ENCODE measurements at places on chromosomes 6 and 20.

DNA sequence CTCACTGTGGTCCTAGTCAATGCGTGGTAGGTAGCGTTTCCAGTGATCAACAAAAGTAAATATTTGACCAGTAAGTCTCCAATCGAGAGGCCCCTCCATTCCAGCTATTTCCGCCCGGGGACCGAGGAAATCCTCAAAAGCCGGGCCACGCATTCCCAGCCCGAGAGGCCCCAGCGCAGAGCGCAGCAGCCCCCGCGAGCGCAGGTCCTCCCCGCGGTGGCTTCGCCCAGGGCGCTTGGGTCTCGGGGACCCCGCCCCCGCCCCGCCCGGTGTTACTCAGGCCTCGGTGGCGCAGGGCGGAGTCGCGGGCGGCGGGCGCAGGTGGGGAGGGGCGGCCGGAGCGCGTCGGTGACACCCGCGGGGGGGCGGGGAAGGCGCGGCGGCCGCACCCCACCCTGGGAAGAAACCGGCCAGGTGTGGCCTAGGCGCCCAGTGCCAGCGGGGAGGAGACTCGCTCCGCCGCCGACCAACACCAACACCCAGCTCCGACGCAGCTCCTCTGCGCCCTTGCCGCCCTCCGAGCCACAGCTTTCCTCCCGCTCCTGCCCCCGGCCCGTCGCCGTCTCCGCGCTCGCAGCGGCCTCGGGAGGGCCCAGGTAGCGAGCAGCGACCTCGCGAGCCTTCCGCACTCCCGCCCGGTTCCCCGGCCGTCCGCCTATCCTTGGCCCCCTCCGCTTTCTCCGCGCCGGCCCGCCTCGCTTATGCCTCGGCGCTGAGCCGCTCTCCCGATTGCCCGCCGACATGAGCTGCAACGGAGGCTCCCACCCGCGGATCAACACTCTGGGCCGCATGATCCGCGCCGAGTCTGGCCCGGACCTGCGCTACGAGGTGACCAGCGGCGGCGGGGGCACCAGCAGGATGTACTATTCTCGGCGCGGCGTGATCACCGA lies at the start of gene DSP:
TSS of gene DSP (plus strand) at position 497 of the 890 bp plus-strand sequence. CDS start at position 742, 245 bp downstream.
- DNase-seq: no peak

GRCh38 chr6:24584382-24584720 lies 61.6 kb downstream of the KIAA0319 start:
- DNase-seq: no peak

DNA sequence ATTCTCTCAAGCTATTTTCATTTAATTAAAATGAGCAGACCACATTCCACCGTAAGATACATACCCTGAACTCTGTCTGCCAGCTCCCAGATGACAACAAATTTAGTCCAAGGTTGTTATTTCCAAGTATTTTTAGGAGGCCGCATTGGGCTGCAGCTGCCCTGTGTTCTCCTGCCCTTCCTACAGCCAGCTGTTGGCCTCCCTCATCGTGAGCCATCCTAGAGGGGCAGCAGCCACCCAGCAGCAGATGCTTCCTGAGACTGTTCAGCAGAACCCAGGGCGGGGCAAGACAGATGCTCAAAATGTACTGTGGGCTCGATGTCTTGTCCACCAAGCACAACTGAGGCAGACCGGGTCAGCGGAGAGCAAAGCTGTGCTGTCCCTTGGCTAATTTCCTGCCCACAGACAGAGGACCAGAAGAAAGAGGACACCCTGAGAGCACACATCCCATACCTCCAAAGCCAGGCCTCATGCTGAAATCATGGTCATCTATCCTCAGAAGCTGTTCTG lies 16.4 kb downstream of the GABRR1 start:
- no peak for DNase-seq

DNA sequence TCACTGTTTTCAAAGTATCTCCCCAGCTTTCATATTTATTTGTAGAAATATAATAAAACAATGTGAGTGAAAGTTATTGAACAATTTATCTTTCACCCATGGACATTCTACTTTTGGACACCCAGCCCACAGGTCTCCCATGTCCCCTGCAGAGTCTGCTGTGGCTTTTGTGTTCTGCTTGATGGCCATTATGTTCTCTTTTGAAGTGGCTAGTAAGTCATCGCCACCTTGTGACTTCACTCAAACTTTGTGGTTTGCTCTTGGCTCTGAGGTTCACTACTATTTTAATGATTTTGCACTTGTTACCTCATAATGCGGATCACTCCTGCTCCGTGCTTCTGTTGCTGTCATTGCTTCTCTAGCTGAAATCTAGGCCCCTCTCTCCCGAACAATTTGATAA lies 10.2 kb upstream of the DEFB113 start:
- peak; percentile 37 for DNase-seq

DNA sequence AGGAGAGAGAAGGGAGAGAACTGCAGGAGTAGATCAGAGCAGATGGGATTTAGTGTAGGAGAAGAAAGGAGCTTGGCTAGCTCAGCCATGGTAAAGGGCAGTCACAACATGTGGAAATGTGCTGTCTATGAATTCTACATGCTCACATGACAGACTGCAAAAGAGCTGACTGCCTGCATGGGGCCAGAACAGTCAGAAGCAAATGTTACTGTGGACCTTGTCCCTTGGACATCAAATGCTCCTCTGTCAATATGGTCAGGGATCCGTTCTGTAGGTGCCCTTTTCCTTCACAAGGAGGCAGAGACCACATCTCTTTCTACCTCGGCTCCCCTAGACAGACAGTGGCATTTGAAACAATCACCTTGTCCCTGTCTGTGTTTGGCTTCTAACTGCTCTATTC lies 46.6 kb upstream of the HIVEP1 start:
- no peak for DNase-seq

- DNase-seq: no peak
Measured at GRCh38 chr20:46272389-46273047, 35.8 kb downstream of the CDH22 start.

- DNase-seq: peak; percentile 49
Measured at GRCh38 chr6:20202699-20203302, 9.5 kb downstream of the MBOAT1 start.

DNA sequence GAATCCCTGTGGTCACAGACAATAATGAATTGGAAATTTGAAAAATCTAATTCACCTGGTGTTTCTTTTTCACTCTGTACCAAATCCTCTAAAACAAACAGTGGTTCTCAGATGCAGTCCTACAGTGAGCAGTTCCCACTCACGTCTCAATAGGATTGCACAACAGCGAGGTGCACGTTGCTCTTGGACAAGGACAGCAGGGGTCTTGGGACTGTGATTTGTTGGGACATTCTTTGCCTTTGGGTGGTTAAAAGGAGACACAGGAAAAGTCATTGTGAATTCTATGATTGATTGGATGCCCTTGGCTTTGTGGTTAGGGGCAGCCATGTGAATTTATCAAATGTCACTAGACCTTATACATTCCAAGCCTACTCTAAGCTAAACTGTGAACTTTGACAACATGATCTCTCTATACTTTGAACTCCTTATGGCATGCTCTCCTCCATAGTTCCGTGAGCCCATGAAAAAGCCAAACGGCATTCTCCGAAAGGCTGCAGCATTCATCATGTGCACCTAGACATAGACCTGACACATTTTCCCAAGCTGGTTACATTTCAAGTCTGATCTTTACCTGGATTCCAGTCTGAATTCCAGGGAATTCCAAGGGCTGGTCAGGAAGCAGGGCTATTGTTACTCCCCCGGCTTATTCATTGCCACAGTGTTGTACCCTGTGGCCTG lies 647 bp downstream of the UNC93A start:
- no peak for DNase-seq

GRCh38 chr6:7787137-7787608 lies 61.3 kb downstream of the BMP6 start:
- no peak for DNase-seq

- DNase-seq: no peak
Measured at GRCh38 chr20:13274275-13274861, 53.3 kb downstream of the ISM1 start.

DNA sequence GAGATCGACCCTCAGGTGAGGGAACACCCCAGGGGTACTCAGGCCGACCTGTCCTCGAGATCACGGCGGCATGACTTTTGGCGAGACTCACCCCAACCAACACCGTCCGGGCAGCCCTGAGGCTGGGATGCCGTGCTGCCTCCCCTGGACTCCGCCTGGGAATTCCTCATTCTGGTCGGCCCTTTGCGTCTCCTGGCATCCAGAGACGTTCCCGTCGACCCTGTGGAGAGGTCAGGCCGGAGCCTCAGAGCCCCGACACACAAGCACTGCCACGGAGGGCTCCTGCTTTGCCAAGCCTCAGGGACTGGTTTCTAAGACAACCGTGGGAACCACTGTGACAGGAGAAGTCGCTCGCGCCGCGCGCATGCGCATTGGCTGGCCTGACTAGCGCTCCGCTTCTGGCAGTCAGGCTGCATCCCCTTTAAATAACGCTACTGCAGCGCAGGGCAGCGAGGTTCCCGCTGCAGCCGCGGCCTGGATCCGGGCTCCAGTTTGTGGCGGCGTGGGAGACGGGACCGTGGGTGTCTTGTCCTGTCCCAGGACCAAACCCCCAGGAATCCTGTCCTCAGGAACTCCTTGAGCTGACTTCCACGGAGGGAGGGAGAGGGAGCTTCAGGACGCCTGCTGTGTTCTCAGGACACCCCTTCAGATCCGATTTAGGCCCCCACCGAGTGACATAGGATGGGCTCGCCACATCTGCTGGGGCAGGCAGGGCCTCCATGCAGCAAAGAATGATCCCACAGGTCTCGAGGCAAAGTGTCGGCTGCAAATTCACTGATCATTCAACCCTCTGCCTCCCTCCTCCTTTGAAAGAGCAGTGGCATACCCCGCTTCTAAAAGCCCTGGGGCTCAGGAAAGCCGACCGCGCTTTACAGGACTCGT lies 163.2 kb upstream of the ZNF337 start:
- DNase-seq: peak; percentile 48

GRCh38 chr20:39036011-39036410 lies 73.9 kb downstream of the DHX35 start:
- no peak for DNase-seq

DNA sequence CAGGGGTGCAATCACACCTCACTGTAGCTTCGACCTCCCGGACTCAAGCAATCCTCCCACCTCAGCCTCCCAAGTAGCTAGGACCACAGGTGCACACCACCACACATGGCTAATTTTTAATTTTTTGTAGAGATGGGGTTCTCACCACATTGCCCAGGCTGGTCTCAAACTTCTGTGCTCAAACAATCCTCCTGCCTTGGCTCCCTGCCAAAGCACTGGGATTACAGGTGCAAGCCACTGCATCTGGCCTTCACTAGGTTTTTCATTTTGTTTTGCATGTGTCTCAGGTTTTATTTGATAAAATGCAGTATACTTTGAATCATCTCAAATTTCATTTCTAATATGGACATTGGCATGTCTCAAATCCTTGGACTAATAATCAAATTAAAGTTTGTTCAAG lies 98.7 kb downstream of the SLC16A10 start:
- DNase-seq: no peak

DNA sequence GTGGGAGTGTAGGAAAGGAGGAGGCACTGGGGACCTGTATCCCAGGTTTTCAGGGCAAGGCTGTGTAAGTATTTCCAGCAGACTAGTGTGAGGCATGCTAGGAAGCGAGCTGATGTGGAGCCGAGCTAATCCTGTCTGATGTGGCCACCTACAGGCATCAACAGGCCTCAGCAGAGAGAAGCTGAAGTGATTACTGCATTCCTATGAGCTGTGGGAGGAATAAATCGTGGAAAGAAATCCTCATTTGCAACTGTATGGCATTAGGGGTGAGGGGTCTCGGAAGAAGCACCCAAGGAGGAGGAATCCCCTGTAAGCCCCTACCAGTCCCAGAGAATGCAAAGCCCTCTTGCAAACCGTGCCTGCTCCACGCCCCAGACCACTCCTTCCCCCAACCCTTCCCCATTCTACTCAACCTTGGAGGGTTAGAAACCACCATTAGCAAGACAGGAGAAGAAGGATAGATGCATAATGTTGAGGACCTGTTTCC lies 41.6 kb downstream of the C6orf15 start:
- peak; percentile 56 for DNase-seq

- no peak for DNase-seq
Measured at GRCh38 chr20:6595704-6596103, 171.8 kb upstream of the BMP2 start.

GRCh38 chr6:108133594-108134179 lies 32.1 kb upstream of the NR2E1 start:
- no peak for DNase-seq

DNA sequence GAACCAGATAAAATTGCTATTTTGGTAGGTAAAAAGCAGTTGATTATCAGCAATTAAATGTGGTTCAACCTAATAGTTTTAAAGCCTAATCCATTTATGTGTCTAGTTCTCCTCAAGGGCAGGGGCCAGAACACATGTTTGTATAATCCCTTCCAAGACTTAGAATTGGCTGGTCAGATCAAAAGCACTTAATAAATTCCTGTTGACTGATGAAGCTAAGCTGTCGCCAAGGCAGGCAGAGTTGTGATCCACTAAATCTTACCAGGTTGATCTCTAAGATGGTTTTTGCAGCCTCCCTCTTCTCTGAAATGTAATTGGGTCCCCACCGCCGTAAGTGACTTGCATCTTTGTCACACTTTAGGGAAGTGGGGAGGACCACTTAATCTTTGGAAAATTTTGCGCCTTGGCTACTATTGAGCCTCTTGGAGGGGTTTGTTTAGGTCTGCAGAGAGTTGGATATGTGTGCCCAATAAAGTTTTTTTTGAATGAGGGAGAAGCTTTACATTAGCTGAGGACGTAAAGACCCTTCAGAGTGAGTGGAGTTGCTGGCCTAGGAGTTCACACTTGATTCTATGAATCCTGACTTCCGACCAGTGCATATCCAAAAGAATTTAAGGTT lies 65.9 kb downstream of the PHF20 start:
- no peak for DNase-seq

- no peak for DNase-seq
Measured at GRCh38 chr6:127290391-127291265, 24.0 kb downstream of the RNF146 start.

DNA sequence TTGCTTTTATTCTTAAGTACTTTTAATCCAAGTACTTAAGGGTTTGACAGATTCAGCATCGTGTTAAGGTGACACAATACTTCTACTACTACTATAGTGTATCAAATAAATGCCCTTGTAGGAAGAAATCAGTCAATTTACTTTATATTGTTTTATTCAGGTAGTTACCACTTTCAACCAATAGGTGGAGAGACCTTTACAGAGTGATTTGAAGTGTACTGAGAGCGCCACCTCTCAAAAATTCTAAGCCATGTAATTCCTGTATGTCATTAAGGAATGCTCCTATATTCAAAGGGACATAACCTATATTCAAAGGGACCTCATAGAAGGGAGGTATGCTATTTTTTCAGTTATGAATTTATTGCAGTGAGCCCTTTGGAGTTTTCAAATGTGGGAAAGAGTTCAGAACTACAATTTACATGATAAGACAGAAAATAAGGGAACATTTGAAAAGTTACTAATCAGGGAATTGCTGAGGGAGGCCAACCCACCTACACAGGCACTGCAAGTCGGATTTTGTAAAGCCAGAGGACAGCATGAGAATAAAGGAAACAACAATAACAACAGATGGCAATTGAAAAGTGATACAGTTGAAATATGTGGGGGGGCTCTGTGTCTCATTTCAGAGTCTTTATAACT lies 955.6 kb downstream of the TBC1D32 start:
- DNase-seq: peak; percentile 87

DNA sequence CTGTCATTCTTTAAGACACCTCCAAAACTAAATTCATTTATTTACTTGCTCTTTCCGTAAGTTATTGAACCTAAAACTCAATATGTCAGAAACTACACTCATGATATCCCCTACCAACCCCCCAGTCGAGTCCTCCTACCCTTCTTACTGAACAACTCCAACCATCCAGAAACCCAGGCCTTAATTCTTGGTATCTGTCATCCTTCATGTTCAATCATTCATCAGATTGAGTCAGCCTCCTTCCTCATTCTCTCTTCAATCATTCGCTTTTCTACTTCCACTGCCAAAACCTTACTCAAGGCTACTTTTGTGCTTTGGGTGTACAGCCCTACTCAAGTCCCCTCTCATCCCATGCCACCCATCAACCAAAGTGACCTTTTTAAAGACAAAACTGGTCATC lies 95.7 kb downstream of the SMLR1 start:
- peak; percentile 38 for DNase-seq
